ENCODE measurements at places on chromosomes 5 and 9.
A peak's percentile ranks its signal among the peaks of the same experiment; 100 is the strongest.

GRCh38 chr9:134004131-134004873 is 12.2 kb upstream of the VAV2 start:
- DNase-seq, result no peak

DNA sequence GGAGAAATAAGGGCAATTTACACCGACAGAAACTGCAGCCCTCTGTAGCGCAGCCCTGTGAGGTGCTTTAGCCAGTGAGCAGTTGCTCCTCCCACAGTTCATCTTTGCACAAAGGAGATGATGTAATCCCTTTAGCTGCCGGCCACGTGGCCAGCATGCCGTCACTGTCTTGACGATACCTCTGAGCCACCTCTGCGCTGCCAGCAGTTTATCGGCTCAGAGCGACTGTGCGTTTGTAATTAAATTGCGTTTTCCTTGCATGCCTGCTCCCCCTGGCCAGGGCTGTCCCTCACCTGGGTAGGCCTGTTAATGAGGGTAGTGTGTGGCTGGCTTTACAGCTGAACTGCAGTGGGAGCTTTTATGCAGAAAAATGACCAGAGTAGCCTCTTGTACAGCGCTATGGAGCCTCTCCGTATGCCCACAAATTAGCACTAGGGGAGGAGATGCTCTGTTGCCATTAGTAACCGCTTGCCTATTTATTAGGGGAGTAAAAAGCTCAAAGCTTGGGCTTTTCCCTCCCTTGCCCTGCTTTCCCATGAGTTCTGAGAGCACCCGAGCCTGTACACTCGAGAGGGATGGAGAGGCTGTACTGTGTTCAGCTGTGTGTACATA is 107.0 kb downstream of the TRIO start:
- peak; percentile 80 for DNase-seq

GRCh38 chr5:102946414-102946813 is 173.5 kb downstream of the GIN1 start:
- DNase-seq, result no peak

DNA sequence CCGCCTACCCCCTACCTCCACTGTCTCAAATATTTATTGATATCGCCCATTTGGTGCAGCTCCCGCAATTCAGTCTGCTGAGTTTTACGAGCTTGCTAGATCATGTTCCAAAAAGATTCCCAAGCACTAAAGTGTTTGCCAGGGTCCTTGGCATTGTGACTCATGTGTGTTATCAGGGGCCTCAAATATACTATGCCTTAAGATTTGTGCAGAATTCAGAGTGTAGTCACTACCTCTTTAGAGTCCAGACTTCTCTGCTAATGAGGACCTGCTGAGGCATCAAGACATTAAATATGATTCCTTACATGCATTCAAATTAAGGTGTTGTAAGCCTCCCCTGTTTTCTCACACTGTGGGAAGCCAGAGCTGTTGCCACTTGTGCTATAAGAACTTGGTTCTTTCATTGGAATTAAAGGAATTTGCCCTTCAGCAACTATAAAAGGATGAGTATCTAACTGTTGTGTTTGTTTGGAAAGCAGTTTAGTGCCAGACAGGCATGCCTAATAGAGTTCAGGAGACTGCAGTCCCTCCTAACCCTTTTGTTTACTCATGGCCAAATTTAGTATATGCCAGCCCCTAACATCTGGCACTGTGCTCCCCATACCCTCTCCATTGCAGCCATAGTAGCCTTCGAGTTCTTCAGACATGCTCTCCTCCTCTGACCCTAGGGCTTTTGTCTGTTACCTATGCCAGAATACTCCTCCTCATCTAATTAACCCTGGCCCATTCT is 316.4 kb downstream of the NR3C1 start:
- no peak for DNase-seq

DNA sequence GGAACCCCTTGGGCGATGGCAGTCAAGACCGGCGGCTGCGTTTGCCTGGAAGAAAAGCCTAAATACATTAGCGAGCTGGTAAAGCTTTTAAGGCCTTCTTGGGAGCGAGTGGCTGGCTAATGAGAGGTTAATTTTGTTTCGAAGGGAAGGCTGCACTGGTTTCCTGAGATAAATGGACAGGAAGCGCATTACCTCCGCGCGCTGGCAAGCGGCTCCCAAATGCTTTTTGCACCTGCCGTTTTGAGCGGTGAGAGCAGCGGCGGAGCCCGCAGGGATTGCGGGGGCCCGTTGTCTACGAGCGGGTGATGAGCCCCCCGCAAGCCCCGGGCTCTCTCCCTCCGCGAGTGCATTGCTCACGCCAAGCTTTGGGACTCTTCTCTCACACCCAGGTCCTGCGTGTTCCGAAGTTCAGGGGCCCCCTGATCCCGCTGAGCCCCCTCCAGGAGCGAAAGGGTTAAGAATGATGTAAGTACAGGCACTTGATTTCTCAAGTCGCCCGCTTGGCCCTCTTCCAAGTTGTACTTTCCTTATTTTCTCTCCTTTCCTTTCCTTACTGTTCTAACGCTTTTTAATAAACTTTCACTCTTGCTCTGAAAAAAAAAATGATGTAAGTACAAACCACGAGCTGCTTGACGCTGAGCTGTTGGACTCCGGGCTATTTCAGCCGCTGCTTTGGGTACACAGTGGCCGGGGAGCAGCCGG is 3.1 kb upstream of the RGMB start:
- peak; percentile 47 for DNase-seq

All from nucleus accumbens (tissue), 56 donors.